AG20443 (cell line): ENCODE measurements at places on chromosomes 6 and 20.
A peak's percentile ranks its signal among the peaks of the same experiment; 100 is the strongest.

GRCh38 chr6:16224409-16224808, 14.0 kb upstream of the GMPR start:
- no peak for DNase-seq

GRCh38 chr6:44869321-44869897, 458.7 kb upstream of the RUNX2 start:
- DNase-seq, result no peak

DNA sequence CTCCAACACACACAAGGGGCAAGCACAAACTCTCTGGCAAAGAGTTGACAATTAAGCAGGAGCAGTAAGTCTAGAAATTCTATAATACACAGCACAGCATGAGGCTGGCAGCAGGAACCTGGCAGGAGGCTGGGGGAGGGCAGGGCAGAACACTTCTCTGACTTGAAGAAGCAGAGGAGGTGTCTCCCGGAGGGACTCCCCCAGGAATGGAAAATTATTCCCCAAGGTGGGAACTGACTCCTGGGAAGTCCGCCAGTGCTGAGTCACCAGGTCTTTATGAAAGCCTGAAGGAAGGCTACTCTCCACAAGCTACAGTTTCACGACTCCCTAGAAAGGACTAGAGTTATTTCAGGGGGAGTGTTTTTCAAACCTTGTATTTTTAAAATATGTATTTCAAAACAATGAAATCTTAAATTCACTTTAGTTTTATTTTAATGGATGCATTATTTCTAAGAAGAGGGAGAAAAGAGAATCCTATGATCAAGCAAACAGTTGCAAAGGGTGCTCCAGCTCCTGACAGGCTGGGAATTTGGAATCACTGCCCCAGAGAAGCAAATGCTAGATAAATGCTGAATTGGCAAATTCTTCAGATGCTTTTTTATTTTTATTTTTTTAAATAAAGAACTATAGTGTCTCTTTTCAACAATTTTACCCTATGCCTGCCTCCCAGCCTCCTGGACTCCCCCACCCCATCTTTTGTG, 192.8 kb downstream of the LY86 start:
- DNase-seq, result peak; percentile 62

GRCh38 chr6:33787346-33787953, 1.5 kb downstream of the LEMD2 start:
- DNase-seq, result peak; percentile 47

DNA sequence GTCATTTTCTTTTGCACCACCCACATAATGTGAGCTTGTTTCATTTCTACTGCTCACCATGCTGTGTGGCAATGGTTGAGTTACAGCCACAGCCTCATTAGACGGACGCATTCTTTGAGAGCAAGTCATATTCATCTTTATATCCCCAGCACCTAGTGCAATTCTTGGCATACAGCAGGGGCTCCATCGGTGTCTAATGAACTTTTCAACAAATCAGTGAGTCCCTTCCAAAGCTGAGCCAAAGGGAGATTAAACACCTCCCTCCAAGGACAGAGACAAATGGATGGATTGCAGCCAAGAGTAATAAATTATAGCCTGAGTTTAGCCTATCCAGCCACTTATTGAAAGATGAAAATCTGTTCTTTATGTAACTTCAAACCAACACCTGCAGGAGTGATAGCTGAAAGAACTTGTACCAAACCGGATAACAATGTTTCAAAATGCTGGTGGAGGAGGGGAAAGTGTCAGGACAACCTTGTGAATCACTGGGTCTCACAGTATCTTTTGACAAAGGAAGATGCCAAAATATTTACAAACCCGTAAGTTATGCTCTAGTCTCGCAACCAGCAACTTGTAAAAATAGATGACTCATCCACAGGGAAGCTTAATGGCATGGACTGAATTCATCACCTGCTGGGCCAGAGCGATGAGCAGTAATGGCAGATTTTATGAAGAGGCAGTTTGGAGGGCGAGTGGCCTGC, 139.0 kb downstream of the PXDC1 start:
- peak; percentile 84 for DNase-seq

DNA sequence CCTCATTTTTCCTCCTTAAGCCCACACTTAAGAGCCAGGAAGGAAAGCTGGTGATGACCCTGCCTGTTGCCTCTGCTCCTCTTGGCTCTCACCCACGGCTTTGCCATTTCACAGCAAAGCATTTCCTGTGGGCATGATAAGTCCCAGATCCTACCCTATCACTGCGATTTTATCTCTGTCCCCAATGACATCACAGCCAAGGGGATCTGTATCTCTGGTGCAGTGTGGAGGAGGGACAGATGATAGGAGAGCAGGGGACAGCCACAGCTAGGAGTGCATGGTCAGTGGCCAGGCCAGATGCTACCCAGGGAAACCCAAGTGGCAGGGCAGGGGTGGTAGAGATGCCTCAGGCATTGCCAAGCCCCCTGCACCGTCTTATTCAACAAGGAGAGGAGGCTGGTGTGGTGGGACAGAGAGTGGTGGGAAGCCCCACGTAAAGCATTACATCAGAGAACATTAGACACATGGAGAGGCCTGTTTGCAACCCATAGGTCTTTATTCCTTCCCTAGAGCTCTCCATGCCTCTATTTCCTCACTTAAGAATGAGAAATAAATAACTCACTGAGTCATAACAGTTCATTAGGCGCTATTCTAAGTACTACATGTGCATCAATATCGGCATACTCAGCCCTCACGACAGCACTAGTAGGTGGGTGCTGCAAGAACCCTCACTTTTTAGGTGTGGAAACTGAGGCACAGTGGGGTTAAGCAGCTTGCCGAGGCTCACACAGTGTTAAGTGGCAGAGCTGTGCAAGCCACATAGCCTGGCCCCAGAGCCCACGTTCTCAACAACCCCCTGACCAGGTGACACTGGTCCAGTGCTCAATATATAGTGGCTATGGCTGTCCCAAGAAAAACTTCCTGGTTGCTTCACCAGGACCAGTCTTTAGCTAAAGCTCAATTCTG, 4.6 kb downstream of the TFEB start:
- no peak for DNase-seq

GRCh38 chr20:49560646-49561045, 7.3 kb downstream of the PTGIS start:
- DNase-seq, result no peak

DNA sequence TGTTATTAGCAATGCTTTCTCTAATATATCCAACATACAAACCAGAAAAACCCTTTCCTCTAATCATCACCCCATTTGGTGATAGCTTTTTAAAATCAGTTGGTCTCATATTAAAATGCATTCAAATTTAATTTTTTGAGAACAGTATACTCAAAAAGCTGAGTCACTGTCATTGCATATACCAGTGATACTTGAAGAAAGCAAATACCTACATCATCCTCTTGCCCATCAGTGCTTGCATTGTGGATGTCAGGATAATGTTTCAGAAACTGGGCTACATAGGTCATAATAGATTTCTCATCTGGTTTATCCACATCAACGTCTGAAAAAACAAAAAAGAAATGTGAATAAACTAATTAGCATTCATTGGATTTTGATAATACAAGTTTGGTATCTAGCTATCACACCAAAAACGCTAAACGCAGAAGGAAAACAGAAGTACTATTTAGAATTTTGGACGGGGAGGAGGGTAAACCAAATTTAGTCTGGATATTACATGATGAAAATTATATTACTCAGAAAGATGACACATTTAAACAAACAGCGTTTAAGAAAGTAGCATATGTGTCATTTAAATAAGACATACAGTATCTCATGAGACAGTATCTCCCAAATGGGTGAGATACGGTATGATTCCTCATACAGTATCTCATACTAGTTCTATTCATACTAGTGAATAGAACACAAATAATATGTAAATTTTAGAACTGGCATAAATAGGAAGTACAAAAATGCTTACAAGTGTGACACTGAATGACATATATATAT, 134.6 kb downstream of the SYNE1 start:
- no peak for DNase-seq

GRCh38 chr6:126923807-126924206, 194.7 kb upstream of the RSPO3 start:
- DNase-seq, result no peak

- no peak for DNase-seq
Observed at GRCh38 chr6:118370722-118371121, 177.4 kb upstream of the PLN start.

- DNase-seq, result no peak
Observed at GRCh38 chr6:15675536-15676220, 12.8 kb upstream of the DTNBP1 start.

DNA sequence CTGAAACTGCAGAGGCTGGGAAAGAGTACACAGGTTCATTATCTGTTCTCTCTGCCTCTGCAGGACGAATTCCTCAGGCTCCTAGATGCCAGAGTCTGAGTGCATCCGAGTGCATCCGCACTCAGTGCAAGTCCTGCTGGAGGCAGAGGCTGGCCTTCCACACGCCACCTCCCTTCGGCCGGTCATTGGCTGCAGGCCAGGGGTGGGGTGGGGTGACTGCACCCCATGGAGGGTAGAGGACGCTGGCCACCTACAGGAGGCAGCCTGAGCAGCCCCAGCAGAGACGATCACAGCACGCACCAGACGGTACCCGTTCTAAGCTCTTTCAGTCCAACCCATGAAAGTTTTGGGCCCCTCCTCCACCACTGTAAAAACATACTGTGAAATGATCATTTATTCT, 11.7 kb downstream of the SFT2D1 start:
- peak; percentile 40 for DNase-seq

- DNase-seq, result peak; percentile 66
Observed at GRCh38 chr6:34630040-34630439, 66.5 kb downstream of the ILRUN start.

DNA sequence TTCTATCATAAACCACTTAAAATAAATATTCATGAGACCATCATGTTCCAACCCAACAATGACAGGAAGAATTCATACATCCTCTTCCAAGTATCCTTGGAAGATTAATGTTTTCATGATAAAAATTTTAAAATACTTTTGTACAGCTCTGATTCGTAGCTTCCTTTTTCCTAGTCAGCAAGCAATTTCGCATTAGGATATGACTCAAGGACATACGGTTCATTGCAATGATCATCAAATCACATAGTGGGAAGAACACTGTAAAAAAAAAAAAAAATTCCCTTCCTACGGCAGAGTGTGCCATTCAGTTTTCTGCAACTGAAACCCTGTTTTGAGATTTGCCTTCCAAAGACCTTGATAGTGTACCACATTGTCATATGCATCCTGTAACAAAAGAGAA, 35.3 kb upstream of the GFOD1 start:
- peak; percentile 43 for DNase-seq

DNA sequence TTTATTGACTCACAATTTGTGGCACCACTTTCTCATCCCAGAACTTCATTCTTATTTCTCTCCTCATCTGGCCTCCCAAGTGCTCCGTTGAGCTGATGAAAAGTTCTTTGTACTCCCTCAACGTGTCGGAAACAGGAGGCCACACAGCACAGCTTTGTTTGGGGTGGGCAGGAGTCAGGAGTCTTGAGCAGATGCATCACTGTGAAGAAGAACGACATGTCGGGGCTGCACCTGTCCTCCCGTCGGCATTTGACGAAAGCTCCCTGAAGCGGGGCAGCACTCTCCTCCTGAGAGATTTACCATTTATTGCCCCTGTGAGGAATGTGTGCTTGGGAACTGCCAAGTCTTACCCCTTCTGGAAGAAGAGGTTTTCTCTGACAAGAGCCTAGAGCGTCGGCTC, 28.1 kb downstream of the TAF8 start:
- no peak for DNase-seq

GRCh38 chr20:2557873-2558580, 21.7 kb downstream of the TMC2 start:
- no peak for DNase-seq

DNA sequence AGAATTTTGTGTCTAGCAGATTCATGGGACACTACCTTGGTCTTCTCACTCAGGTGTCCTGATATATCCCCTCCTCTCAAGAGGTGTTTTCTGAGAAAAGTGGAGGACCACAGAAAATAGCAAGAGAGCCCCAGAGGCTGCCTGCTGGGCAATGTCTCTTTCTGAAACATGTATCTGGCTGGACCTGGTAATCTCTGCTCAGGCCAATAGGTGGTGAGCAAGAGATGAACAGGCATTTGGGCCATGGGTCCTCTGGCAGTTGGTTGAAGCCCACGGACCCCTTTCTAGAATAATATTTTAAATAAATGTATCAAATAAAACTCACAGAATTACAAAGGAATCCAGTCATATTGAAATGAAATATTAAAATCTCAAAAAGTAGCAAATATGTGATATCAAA, 8.8 kb upstream of the THBD start:
- DNase-seq, result no peak

DNA sequence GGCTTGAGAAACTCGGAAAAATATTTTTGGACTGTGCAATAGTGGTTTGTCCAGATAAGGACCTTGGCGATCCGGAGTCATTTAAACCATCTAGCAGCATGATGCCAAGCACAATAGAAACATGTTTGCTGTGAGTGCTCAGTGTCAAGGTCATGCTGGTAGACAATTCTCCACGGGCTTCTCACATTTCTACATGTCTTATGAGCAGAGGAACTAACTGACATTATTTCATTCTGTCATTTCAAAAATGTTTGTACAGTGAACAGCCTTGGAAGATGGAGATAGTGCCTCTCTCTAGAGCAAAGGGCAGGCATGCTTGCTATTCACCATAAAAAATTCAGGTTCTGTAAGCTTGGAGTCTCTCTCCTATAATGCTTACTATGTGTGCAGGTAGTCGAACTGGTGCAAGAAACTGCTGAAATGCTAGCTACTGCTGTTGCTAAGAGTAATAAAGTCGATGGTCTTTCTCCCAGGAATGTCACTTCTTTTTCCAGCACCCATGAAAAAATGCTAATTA, 25.4 kb upstream of the CCN2 start:
- DNase-seq, result no peak

- no peak for DNase-seq
Observed at GRCh38 chr20:60658681-60659080, 593.4 kb upstream of the CDH4 start.

DNA sequence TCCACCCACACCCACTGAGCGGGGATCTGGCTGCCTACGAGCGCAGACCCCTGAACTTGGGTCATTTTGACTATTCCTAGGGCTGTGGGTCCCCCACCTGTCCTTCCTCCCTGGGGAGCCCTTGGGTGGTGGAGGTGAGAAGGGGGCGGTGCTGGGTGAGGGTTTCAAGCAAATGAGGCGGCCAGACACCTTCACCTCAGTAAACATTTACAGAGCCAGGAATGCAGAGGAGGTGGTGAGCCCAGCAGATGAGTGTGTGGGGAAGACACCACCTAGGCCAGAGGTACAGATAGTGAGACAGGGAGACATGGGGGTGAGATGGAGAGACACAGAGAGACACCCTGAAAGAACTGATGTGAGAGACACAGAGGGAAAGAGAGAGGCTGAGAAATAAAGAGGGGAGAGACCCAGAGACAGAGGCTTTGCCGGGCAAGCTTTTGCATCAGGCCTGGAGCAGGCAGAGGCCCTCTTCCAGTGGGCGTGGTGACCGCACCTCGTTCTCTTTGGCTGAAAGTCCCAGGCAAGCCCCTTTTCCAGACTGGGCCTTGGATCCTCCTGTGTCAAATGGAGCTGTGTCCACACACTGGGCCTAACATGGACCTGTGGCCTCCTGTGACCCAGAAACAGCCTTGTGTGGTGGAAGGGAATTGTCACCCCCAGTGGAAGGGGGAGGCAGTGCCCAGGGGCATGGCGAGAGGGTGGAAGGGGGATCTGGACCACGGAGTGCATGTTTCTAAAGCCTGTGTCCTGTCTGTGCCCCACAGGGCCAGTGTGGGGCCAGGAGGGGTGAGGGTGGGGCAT, 29.7 kb downstream of the CEBPB start:
- DNase-seq, result no peak
